ENCODE measurements at places on chromosomes 4 and X. TPM values are rescaled to one million over a fixed set of nuclear protein-coding genes. Genes with fewer than 3 reads are reported as not detected.

Gene PLP1
- total RNA-seq = not detected

Gene NDP
- not detected for total RNA-seq

Gene NLGN3
- 1.0 TPM for total RNA-seq

Gene MAGEA1
- not detected for total RNA-seq

Gene TEX13B
- not detected for total RNA-seq

Gene LRRC66
- 0.06 TPM for total RNA-seq

Gene RTL5
- 2.9 TPM for total RNA-seq

Gene SAGE1
- total RNA-seq = 0.03 TPM

Gene PITX2
- 1.2 TPM for total RNA-seq

Gene PRKG2
- 1.1 TPM for total RNA-seq

Gene HTATSF1
- total RNA-seq = 59.3 TPM

Gene VSIG1
- 0.40 TPM for total RNA-seq

Gene IL9R
- 0.21 TPM for total RNA-seq

Gene NWD2
- total RNA-seq = not detected

Gene POLN
- 0.96 TPM for total RNA-seq

Gene PPEF2
- total RNA-seq = 0.46 TPM

Gene EGF
- 0.21 TPM for total RNA-seq

Gene WDR45
- 50.4 TPM for total RNA-seq

Gene TMEM150C
- total RNA-seq = 0.85 TPM

Gene NKX6-1
- 0.82 TPM for total RNA-seq

Gene PPP1R2C
- not detected for total RNA-seq

Gene TGIF2LX
- not detected for total RNA-seq

Gene ADAM29
- total RNA-seq = not detected

Gene CENPI
- total RNA-seq = 12.8 TPM

Gene PDGFRA
- total RNA-seq = 0.63 TPM

Gene SULT1E1
- total RNA-seq = not detected

Gene LIMCH1
- total RNA-seq = 32.2 TPM

Gene EVC
- total RNA-seq = 13.4 TPM

Gene SPATA4
- total RNA-seq = not detected

Gene TRPC5OS
- total RNA-seq = not detected

Gene SHROOM2
- 0.27 TPM for total RNA-seq

Gene NPY5R
- not detected for total RNA-seq

Gene PAK3
- total RNA-seq = not detected

Gene NPY2R
- 0.09 TPM for total RNA-seq

Gene RAB41
- total RNA-seq = not detected

Gene DCAF8L2
- not detected for total RNA-seq

Gene SPANXN2
- not detected for total RNA-seq

Gene PPP2R2C
- 35.6 TPM for total RNA-seq

All from A549 treated with RU486 at 1 μM for 4 hours (cell line).